ENCODE measurements at places on chromosomes 16 and 17.

GRCh38 chr17:77479372-77480198 is 338.8 kb downstream of the SEC14L1 start:
- no peak for DNase-seq

- DNase-seq: no peak
Measured at GRCh38 chr17:77596491-77597417, 361.7 kb upstream of the TNRC6C start.

DNA sequence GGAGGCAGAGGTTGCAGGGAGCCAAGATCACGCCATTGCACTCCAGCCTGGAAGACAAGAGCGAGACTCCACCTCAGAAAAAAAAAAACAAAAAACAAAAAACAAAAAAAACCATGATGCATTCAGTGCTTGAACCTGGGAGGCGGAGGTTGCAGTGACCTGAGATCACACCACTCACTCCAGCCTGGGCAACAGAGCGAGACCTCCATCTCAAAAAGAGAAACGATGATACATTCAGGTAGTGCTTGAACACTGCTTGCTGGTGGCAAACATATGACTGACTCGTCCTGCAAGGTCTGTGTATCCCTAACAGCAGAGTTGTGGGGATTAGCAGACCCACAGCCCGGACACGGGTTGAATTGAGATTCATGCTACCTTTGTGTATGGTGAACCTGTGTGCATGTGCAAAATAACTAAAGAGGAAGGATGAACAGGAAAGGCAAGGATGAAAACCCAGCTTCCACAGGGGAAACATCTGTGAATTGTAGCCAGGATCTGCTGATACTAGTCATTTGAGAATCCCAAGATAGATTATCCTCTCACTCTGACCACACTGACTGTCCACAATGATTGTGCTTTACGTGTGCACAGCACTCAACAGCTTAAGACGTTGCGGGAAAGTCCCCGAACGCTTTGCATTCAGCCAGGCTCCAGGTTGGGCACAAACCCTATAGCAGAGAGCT is 52.4 kb upstream of the MRPS23 start:
- DNase-seq: no peak

GRCh38 chr17:34081269-34081668 is 173.8 kb upstream of the CCL2 start:
- no peak for DNase-seq

DNA sequence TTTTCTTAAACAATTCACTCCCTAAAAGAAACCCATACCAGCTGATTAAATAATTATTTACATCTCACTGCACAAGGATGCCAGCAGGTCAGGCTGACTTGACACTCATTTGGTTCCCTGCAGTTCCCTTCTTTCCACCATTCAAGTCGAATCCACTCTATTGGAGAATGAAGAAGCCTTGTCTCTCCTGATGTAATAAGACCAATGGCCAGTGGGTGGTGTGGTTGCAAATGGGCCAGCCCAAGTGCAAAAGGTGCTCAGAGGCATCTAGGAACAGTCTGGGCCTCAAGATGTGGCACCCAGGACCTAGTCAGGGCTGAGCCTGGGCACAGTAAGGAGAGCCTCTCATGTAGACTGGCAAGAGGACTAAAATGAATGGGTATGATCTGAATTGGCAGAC is 9.3 kb downstream of the C16orf78 start:
- no peak for DNase-seq

DNA sequence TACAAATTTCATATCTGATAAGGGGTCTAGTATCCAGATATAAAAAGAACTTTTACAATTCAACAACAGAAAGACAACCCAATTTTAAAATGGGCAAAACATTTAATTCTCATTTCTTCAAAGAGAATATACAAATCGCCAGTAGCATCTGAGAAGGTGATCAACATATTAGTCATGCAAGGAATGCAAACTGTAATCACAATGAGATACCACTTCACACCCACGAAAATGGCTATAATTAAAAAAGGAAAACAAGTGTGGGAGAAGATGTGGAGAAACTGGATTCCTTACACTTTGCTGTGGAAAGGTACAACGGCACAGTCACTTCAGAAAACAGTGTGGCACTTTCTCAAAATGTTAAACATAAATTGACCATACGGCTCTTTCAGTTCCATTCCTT is 168.2 kb downstream of the VPS53 start:
- DNase-seq: no peak

DNA sequence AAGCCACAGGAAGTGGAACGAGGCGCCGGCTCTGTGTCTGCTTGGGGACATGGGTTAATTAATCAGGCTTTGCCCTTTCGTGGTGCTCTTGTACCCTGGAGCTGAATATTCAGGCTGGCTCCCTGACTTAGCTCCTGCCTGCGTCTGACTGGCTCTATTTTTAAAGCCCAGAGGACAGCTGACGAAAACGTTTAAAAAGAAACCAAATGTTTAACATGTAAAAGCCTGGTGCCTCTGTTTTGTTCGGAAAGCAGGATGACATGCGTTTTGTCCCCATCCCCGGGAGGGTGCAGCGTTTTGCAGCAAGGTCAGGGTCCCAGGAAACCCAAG is 61.1 kb downstream of the NT5M start:
- no peak for DNase-seq

Measured in stimulated activated CD4-positive, alpha-beta T cell treated with anti-CD3 and anti-CD28 coated beads, TNF-alpha, amount 100 ng/mL, for 4 hours (primary cell).